ELR (cell line): ENCODE measurements at places on chromosomes 4 and X.

DNA sequence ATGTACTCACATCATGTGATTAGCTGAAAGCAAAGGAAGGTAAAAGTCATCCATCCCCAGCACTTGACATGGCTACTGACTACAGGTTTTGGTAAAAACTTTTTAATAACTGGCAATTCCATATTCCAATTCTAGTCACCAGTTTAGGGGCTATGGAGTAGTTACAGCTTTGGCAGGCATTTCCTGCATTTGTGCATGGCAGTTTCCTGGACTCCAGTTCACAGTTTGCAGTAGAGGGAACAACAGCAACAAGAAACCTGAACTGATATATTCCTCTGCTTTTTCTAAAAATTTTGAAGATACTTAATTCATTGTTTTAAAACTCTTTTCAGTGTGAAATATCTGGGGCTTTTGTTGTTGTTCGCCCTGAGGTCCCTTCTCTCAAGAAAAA, 184.3 kb downstream of the PPP3CA start:
- DNase-seq, result no peak

DNA sequence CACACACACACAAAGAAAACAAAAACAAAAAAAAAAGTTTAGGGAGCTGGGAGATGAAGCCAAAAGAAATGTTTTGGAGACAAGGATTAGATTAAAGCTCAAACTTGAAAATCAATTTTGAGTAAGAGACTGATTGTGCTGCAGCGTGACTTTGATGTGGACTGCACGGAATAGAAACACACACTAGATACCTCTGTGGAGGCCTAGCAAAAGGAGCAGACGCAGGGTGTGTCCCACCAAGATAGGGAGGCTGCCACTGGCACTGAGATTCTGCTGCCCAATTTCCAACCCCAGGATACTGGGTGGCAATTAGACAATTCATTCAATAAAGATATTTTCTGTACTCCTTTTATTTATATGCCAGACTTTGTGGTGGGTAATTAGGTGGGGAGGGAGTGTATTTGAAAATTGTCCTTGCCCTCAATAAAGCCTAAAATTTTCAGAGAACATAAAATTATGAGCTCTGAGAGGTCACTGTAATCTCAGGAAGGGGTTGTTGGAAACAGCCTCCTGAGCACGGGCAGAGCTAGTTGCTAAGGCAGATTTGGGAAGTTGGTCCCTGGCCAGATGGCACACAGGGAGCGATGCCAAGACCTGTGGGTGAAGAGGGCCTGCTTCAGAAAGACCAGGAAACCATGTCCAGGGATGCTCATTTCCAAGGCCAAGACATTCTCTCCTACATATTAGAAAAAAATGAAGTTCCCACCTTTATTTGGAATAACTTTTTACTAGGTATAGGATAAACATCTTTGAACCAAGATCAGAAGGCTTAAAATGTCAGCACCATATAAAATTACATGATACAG, 1.9 kb upstream of the PPP3CA start:
- no peak for DNase-seq

- DNase-seq, result no peak
Observed at GRCh38 chrX:31522760-31523159, 450.9 kb upstream of the FTHL17 start.

DNA sequence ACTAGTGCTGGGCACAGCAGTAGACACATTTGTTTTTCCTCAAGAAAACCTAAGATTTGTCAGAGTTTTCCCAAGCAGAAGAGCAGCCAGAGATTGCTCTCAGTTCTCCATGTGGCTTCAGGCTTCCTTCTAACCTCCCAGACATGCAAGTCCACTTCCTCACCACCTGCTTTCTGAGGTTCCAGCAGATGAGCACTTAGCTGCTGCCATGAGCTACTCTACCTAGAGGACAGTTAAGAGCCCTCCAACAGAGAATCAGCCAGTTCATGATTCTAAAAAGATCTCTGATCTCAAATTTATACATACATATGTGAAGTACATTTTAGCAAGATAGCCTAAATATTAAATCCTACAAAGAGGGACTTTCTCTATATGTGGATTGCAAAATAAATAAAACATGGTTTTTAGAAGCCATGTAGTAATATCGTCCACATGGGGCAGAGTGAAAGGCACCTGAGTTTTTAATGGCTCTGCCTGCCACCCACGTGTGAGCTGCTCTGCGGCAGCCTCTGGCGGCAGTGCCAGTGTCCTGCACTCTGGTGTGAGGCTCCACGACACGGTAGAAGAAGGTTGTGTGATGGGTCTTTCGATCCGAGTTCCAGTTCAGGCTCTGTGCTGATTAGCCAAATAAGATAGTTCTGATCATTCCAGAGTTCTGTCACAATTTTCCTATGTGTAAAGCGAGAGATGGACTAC, 10.3 kb downstream of the CYP4V2 start:
- peak; percentile 34 for DNase-seq

GRCh38 chrX:43940816-43941474, 32.2 kb downstream of the NDP start:
- DNase-seq, result peak; percentile 33

DNA sequence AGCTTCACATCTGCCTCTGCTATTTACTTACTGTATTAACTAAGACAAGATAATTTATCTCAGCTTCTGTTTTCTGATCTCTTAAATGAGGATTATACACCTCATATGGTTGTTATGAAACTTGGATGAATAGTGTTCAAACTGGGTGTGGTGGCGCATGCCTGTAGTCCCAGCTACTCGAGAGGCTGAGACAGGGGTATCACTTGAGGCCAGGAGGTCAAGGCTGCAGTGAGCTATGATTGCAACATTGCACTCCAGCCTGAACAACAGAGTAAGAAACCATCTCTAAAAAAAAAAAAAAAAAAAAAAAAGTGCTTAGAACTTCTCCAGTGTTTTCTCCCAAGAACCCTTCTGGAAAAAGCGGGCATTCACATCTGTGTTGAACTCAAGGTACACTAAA, 19.8 kb upstream of the KLF3 start:
- no peak for DNase-seq

DNA sequence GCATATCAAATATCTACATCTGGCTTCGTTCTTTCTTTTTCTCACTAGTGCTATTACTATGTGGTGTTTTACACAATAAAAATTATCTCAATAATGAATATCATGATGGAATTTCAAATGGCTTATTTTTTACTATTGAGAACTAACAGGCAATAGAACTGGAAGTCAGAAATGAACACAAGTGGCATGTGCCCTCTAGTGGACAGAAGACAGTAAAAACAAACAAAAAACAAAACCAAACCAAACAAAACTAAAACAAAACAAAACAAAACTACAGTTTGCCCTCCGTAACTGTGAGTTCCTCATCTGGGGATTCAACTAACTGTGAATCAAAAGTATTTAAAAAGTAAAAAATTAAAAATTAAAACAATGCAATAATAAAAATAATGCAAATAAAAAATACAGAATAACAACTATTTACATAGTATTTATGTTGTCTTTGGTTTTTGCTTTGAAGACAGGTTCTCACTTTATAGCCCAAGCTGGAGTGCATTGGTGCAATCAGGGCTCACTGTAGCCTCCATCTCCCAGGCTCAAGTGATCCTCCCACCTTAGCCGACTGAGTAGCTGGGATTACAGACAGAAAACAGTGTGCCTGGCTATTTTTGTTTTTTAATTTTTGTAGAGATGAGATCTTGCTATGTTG, 195.6 kb upstream of the TACR3 start:
- DNase-seq, result peak; percentile 48

DNA sequence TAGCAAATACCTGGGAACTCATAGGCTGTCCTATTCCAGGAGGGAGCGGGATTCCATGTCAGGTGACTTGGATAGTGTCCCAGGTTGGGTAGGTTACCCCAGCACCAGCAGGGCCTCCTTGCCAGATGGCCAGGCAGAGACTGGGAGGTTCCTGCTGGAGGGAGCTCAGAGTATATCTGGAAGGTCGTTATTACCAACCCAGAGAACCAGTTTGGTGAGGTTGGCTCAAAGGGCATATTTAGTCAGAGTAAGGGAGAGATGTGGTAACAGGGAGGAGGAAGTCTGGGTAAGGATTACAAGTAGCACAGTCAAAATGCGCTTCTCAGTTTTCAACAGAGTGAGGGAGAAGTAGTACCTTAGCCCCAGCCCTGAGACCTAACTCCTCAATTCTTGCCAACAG, 53.3 kb upstream of the LNX1 start:
- no peak for DNase-seq

DNA sequence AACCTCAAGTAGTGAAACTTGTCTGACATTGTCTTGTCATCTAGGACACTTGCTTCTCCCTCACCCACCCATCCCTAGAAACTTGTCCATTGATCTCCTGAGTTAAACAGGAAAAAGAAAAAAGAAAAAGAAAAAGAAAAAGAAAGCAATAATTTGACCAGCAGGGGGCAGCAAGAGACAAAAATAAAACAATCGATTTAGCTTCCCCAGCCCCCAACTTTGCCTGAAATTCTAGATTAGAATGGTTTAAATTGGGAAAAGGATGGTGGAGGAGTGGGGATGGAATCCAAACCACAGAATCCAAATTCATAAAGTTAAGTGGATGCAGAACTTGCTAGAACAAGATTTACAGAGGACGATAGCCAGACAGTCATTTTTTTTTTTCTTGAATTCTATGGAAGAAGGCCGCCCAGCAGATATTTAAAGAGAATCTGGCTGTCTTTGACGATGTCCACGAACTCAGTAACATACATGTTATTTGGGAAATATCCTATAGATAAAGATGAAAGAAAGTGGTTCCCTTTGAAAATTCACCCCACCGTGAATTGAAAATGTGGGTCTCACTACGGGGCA, 282.9 kb downstream of the USP46 start:
- DNase-seq, result peak; percentile 62

DNA sequence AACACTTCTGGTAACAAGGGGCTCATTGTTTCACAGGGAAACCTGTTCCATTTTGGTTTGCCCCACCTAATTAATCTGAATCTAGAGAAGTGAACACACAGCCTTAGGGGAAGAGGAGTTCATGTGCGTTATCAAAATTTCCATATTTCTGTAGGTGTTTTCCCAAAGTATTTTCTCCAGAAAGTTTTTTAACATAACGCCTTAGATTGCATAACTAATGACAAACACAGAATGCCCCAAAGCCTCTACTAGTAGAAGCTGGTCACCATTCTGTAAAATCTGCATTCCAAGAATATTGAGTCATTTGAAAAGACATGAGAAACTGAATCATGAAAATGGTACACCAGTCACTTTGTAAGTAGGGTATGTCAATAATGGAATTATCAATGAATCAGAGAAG, 41.1 kb downstream of the IL13RA2 start:
- DNase-seq, result peak; percentile 69

DNA sequence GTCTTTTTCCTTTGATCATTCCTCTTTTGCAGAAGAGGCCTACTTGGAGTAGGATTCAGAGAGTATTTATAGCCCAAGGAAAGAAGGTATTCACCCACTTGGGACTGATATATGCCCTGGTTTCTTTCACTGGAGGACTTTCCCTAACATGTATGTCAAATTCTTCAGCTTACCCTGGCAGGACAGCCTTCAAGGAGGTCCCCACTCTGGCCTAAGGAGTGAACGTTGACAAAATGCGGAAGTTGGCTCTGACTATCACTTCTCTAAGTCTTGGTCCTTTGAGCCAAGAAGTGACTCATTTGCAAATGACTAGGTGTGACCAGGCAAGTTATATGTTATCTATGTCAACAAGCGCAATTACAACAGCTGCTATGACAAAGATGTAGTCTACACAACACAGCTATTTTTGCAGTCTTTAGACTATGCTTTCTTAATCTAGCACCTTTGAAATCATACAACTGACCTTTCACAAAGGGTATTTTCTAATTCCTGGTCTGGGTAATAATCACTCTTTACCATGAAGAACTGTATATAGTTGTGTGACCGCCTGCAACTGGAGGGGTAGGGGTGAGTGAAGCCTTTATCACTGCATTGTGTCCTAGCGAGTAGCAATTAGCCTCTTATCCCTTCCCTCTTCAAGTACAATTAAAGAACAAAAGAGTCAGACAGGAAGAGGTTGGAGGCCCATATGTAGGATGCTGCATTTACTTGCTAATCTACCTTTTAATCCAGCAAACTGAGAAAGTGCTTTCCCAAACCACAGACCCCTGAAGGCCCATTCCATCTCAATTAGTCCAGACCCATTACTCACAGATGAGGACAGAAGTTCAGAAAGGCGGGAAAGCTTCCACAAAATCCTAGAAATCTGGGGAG, 50.1 kb downstream of the RASGEF1B start:
- no peak for DNase-seq

- no peak for DNase-seq
Observed at GRCh38 chr4:1234811-1235292, 14.1 kb downstream of the CTBP1 start.

GRCh38 chr4:17045866-17046265, 147.4 kb upstream of the LDB2 start:
- DNase-seq, result no peak

GRCh38 chr4:74545448-74545847, 100.5 kb downstream of the AREG start:
- DNase-seq, result peak; percentile 40

DNA sequence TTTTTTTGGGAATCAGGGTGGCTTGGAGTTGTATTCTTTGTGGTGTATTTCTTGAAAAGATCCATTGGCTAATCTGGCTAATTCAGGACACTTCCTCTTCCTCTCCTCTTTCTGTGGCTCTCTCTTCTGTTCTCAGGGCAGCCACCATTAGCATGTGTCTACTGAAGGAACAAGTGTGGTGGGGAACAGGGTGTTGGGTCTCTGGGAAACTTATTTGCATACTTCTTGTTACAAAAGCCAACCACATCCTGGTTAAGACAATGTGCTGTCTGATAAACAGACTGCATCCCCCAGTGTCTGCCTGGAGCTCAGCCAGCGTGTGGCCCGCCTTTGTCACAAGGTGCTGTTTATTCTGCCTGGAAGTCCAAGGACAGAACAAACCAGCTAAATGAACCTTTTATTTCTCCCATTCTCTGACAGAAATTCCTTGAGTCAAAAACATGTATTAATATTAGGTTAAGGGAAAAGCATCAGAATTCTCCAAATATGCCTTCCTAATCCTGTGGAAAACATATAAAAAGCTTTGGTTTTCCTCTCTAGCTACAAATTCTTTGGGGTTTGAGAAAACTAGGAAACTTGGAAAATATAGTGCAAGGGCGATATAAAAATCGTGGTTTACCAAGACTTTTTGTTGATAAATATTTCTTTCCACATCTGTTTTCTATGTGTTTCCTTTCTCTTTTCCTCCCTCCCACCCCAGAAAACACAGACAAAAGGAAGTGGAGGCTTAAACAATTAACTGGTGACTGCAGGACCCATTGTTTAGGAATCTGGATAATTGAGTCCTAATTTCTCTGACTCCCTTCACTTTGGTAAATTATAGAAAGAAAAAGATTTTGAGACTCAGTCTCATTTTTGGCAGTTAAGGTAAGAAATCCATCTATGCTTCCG, 203.6 kb downstream of the SPRY1 start:
- DNase-seq, result peak; percentile 10

DNA sequence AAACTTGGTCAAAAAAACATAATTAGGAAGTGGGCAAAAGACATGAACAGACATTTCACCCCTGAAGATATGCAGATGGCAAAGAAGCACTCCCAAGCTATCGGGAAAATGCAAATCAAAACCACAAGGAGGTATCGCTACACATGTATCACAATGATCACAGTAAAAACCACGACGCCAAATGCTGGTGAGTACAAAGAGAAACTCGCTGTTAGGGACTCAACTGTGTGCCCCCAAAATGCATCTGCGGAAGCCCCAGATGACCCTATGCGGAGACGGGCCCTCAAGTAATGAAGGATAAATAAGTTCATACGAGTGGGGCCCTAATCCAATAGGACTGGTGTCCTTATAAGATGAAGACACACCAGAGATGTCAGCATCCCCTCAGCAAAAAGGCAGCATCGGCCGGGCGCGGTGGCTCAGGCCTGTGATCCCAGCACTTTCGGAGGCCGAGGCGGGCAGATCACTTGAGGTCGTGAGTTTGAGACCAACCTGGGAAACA, 10.2 kb downstream of the GAK start:
- no peak for DNase-seq
